ENCODE measurements at places on chromosomes 13 and 19. TPM values are rescaled to one million over a fixed set of nuclear protein-coding genes. Genes with fewer than 3 reads are reported as not detected.

- DNase-seq = no peak
Measured at GRCh38 chr13:52891706-52892105, 43.3 kb upstream of the PCDH8 start.

- DNase-seq = peak; percentile 28
Measured at GRCh38 chr13:110258876-110259631, 47.9 kb downstream of the COL4A1 start.

Gene RGL3
- total RNA-seq = not detected

Gene ACP7
- 6.4 TPM for total RNA-seq

DNA sequence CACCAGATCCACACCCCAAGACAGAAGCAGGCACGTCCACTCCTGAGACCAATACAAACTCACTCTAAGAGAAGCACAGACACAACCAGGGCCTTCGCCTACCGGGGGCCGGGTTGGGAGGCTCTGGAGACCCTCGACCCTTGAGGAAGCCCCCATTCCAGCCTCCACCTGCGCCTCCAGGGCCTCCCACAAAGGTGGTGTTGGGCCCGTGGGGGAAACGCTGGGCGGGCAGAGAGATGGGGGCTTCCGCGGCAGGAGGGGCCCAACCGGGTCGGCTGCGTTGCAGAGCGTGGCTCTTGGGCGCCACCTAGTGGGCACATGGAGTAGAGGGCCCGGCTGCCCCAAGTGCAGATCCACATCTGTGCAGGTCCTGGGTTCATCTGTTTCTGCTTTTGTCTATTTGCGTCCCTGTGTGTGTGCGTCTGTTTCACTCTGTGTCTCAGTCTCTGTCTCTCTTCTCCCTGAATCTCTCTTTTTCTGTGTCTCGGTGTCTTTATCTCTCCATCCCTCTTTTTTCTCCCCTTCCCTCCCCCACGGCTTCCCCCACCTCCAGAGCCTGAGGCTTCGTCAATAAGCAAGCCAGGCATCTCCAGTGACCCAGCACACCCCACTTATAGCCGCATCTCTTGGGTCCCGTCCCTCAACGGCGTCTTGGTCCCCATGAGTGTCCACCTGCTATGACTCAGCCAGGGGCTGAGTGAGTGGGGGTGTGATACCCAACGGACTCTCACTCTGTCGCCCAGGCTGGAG lies 10.5 kb upstream of the TINCR start:
- DNase-seq = peak; percentile 12

DNA sequence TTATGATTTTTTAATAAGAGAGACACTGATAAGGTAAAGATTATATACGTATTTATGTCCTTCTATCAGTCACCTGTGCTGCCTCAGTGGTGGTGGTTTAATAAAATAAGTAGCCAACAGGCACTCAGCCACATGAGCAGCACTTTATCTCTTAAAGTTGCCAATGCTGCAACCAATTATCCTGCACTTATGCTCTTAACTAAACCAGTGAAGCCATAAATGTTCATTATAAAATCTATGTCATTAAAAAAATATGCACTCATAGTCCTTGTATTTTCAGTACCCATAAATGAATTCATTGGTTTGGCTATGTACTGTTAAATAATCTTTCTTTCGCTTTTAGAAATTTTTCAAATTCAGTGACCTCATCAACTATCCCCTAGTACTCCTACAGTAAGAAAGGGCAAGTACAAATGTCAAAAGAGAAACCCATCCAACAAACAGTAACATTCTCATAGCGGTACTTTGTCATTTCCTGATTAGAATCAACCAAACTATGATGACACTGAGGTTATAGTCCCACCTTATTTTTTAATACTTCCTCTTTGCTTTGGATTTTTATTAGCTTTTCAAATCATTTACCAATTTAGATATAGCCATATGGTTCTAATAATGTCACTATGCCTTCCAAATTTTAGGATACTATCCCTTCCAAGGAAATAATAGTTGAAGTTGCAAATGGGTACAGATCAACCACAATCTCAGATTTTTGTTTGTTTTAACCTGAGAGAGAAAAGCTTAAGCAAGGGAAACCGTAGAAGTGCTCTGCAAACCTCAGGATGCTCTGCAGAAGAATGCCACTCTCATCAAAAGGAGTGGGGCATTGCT lies 190.9 kb downstream of the KLF12 start:
- DNase-seq = no peak

Gene KLF2
- 15.6 TPM for total RNA-seq

- peak; percentile 92 for DNase-seq
Measured at GRCh38 chr19:43777163-43777695, 3.5 kb downstream of the KCNN4 start.

Gene SMIM44
- not detected for total RNA-seq

DNA sequence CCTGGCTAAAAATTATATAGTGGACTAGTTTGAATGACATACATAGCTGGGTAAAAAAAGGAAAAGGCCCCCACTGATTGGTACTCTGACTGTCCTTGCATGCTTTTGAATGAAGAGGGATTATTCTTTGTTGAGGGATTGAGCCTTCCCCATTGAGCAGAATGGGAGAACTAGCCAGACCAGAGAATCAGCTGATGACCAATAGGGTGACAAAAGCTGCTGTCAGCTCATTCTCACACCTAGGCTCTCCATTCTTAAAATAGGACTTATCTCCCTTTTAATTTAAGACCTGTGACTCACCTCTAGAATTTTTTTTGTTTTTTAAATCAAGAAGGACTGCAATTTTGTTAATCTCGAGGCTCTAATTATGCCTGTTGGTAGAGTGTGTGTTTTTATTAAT lies 79.3 kb downstream of the CRYL1 start:
- DNase-seq = no peak

- peak; percentile 67 for DNase-seq
Measured at GRCh38 chr13:43878892-43879754, at the start of gene CCDC122. TSS of gene CCDC122 (minus strand) at chr13:43879740. CDS start at chr13:43869376, 10,364 bp downstream.

- no peak for DNase-seq
Measured at GRCh38 chr13:21826214-21827015, 155.5 kb downstream of the FGF9 start.

DNA sequence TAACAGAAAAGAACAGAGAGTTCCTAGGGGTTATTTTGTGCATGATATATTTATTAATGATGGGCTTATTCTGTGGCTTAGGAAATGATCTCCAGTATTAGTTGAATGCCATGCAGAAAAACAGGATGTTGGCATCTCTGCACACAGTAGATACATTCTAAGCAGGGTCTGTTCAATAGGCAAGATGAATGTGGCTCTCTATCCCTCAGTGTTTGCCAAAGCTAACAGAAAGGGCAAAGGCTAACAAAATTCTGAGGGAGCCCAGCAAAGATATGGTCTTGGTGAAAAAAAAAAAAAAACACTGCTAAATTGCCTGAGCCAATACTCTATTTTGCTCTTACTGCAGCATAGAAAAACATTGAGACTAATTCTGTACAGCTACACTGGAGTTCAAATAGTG lies 1095.8 kb downstream of the UQCRFS1 start:
- no peak for DNase-seq

Gene FUT6
- not detected for total RNA-seq

GRCh38 chr19:33290082-33290815 lies 12.1 kb downstream of the CEBPA start:
- DNase-seq = no peak

DNA sequence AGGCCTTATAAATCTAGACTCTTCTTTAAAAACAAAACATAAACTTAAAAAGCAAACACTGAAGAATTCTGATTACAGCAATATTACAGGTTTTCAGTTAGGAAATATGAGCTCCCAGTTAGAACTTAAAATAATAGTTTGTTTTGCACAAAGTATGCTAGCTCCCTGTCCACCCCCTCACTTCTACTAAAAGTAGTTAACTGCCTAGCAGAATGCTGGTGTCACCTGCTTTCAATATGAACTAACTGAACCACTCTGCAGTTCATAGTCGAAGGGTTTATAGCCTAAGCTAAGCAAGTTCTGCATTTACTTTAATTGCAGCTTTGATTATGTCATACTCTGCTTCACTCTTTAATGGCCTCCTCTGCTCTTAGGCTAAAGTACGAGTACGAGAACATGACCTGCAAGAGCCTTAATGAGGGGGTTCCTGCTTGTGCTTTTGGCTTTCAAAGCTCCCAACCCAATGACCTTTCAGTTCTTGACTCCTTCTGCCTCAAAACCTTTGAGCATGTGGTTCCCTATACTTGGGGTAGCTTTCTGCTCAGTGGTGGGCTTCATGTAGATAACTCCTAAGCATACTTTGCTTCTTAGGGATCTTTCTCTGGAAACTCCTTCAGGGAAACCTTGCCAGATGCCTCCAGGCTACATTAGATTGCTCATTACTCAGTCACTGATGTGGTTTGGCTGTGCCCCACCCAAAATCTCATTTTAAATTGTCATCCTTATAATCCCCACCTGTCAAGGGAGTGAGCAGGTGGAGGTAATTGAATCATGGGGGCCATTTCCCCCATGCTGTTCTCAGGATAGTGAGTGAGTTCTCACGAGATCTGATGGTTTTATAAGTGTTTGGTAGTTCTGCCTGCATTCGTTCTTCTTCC lies 278.9 kb upstream of the ARGLU1 start:
- no peak for DNase-seq

DNA sequence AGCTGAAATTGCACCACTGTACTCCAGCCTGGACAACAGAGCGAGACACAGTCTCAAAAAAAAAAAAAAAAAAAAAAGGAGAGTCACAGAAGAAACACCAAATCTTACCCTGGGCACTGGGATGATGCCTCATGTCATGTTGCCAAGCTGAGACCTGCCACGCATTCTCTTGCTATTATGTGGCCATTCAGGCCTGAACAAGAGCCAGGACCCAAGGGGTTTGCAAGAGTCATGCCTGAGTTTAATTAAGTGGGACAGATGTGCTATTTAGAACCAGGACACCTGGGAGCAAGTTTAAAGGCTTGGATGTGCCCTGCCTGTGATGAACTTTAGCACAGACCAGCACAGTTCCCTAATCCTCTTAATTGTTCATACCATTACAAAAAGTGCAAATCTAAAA lies 9.8 kb downstream of the PNMA8A start:
- DNase-seq = no peak
